ENCODE measurements at places on chromosomes 3 and 15.

- DNase-seq = peak; percentile 43
These were observed 327.4 kb downstream of the SHQ1 start for GRCh38 chr3:72520690-72521308.

- DNase-seq = no peak
These were observed 215.3 kb upstream of the TOPAZ1 start for GRCh38 chr3:44026220-44026865.

GRCh38 chr3:16329036-16329825 lies 64.2 kb downstream of the OXNAD1 start:
- no peak for DNase-seq

- DNase-seq = no peak
These were observed 156.0 kb upstream of the CD96 start for GRCh38 chr3:111385971-111386495.

- DNase-seq = no peak
These were observed 481 bp upstream of the DYNC1LI1 start for GRCh38 chr3:32571192-32571485.

DNA sequence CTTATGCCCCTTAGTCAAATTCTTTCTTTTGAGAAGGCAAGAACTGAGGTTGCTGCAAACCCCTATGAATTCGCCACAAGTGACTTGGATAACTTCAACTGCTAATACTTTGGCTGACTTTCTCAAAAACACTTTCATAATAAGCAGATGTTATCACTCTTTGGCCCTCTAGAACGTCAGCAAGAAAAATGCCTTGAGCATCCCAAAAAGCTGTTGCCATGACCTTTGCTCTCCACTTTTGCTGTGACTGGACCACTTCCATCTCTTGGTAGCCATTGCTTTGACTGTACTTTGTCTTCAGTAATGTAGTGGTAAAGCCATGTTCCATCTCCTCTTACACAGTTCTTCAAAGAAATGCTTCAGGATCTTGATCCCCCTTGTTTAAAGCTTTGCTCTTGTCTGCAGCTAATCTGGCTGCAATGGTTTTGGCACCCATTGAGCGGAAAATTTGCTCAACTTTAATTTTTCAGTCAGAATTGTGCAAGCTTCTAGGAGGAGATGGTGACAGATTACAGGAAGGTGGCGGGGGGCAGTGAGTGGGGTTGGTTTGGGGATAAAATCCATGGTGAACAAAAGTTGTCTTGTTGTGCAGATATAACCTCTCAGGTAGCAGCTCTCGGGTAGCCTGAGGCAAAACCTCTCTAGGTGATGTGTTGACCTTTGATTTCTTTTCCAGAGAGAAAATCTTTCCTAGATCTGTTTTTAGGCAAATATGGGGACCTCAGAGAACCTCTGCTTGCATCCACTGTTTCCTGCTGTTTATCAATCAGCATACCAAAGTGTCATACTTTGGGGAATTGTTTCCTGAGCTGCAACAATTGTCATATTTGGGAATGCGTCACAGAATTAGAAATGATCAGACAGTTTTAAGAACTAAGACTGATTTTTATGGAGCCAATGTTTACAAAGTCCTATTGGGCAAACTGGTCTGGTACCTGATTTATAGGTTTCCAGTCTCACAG lies 83.6 kb downstream of the CCR1 start:
- no peak for DNase-seq

GRCh38 chr3:170162052-170162451 lies 19.5 kb downstream of the PHC3 start:
- no peak for DNase-seq

DNA sequence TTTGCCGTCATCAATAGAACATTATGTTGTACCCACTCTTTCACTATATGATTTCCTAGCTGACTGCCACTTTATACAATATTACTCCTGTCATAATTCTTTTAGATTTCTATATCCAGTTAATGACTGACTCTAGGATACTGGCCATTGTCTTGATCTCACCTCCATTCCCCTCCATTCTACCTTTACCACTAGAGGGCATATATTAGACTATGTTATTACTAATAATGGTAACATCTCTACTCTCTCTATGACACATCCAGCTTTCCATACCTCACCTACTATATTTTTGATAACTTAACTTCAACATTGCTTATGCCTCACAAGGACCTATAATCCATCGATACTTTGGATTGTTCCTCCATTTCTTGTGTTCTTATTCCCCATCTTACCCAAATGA lies 31.4 kb upstream of the POU1F1 start:
- no peak for DNase-seq

Measured in stimulated activated CD4-positive, alpha-beta T cell treated with anti-CD3 and anti-CD28 coated beads, Interleukin-4, amount 100 ng/mL, for 1 hour (primary cell).